ENCODE measurements at places on chromosomes 2 and 18. TPM values are rescaled to one million over a fixed set of nuclear protein-coding genes. Genes with fewer than 3 reads are reported as not detected.
A peak's percentile ranks its signal among the peaks of the same experiment; 100 is the strongest.

DNA sequence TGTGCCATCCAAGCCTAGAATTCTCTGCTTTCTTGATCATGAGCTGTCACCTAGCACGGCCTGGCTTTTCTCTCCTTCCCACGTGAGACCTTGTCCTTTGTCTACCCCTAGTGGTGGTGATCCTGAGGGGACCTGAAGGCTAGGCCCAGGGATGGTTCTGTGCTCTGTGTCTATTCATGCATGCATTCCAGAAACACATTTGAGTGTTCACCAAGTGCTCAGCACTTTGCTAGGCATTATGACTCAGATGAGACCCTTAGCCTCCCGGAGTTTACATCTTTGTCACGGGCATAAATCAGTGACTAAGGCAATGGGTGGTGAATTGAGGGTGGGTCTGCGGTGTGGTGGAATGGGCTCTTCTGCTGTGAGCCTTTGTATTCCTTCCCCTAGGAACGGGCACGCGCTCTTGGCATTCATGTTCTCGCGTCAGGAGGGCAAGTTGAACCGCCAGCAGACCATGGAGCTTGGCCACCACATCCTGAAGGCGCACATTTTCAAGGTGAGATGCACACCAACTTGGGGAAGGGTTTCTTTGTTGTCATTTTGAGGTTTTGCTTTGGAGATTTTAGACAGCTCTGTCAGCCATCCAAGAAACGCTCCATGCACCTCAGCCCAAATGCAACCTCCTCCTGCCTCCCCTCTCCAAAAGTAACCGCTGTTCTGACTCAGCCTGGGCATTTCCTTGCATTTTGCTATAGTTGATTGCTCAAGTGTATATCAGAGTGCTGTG, 100.9 kb downstream of the WDSUB1 start:
- H3K27ac ChIP-seq = no peak overlapping the region
- no peaks in the 10 kb centered on the region for H3K4me1 ChIP-seq
- H3K36me3 ChIP-seq = peaks cover 9% of the 10 kb centered on the region
- no peak overlapping the region for H3K4me3 ChIP-seq
- peak; percentile 99 for DNase-seq
- no peaks in the 10 kb centered on the region for H3K27me3 ChIP-seq

DNA sequence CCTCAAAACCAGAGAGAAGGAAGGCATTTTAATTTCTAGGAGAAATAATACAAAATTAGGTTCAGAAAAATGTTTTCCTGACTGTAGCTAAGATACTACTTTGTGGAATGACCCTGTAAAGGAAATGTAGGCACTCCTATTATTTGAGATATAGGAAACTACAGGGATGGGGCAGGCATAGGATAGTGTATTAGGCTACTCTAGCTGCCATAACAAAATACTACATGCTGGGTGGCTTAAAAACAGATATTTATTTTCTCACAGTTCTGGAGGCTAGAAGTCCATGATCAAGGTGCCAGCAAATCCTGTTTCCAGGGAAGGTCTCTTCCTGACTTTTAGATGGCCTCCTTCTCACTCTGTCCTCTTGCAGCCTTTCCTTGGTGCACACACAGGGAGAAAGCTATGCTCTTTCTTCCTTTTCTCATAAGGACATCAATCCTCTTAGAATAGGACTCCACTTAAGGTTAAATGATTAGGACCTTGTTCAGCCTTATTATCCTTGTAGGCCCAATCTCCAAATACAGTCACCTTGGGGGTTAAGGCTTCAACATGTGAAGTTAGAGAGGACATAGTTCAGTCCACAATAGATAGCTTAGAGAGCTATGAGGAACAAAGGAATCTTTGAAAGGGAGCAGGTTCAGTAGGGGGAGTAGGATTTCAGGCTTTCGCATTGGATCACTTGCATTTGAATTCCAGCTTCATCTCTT, 14.0 kb upstream of the CAVIN2 start:
- no peak for DNase-seq
- no peak overlapping the region for H3K4me3 ChIP-seq
- H3K4me1 ChIP-seq = peaks cover 15% of the 10 kb centered on the region
- H3K27me3 ChIP-seq = no peaks in the 10 kb centered on the region

Gene AQP12B
- not detected for total RNA-seq

Gene MPP4
- total RNA-seq = 0.26 TPM

Gene TMEM17
- 1.3 TPM for total RNA-seq
